CD4-positive, alpha-beta T cell treated with Interferon alpha-2 for 1 hour (primary cell): ENCODE measurements at places on chromosomes 3 and 15.

DNA sequence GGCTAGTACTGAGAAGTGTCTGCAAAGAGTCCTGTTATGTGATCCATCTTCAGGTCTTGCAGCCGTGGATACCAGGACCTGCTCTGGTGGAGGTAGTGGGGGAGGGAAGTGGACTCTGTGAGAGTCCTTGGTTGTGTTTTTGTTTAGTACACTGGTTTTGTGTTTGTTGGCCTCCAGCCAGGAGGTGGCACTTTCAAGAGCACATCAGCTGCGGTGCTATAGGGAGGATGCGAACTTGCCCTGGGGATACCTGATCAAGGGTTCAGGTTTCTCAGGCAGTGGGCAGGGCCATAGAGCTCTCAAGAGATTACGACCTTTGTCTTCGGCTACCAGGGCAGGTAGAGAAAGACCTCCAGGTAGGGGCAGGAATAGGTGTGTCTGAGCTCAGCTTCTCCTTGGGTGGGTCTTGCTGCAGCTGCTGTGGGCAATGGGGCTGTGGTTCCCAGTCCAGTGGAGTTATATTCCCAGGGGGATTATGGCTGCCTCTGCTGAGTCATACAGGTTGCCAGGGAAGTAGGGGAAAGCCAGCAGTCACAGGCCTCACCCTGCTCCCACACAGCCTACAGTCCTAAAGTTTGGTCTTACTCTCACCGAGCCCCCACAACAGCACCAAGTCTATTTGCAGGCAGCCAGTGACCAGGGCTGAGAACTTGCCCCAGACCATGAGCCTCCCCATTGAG lies 132.8 kb upstream of the NPHP3 start:
- no peak for DNase-seq

DNA sequence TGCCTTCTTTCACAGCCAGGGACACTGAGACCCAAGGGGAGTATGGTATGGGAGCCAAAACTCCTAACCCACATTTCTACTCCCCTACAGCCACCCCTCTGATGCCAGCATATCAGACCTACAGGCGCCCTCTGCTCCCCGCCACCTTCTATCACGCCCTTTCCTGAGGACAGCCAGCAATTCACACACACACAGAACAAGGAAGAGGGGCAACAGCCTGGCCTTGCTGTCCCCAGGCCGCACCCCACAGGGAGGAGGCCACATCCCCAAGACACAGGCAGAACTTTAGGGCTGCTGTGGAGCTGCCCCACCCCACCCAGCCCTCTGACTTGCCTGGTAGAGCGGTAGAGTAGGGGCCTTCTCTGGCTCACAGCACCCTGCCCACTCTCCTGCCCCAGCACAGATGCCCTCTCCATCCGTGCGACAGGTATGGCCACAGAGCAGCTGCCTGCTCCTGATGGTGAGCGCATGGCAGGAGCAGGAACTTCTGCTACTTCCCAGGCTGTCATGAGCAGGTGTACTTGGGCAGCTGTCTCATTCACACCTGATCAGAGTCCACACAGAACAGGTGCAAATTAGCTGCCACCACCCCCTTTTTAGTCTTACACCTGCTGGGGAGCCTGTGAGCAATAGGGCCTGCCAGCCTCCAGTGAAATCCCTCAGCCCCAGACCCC lies 33.4 kb downstream of the CCDC33 start:
- no peak for DNase-seq

GRCh38 chr3:49339581-49339940 lies 292 bp downstream of the USP4 start:
- no peak for DNase-seq

- no peak for DNase-seq
Measured at GRCh38 chr3:73624821-73625665, at the start of gene PDZRN3. PDZRN3 (minus strand) TSS chr3:73624941.

- DNase-seq: no peak
Measured at GRCh38 chr3:37715358-37715757, 146.3 kb upstream of the CTDSPL start.

DNA sequence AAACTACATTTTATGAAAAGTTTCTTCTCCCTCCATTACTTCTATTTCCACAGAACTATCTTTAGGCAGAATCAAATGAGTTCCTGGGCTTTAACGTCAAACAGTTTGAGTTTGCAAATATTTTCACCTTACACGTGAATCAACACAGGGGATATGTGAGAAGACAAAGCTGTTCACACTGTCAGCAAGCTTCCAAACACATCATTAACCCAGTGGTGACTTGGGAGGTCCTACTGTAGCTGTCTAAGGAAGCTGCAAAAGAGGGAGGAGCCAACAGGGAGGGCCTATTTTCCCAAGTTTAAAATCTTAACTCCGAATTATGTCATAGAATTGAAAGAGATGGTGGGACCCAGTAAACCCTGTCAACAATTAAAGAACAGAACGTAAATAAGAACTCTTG lies 337.8 kb upstream of the DNAJC19 start:
- no peak for DNase-seq
